Pons (tissue), 1 donor: ENCODE measurements at places on chromosomes 12 and 14.

- no peak for DNase-seq
Measured at GRCh38 chr14:88929656-88930436, 105.4 kb downstream of the TTC8 start.

GRCh38 chr14:96893966-96894622, 96.9 kb downstream of the VRK1 start:
- DNase-seq: no peak

- no peak for DNase-seq
Measured at GRCh38 chr14:104247336-104248202, 109.2 kb downstream of the KIF26A start.

DNA sequence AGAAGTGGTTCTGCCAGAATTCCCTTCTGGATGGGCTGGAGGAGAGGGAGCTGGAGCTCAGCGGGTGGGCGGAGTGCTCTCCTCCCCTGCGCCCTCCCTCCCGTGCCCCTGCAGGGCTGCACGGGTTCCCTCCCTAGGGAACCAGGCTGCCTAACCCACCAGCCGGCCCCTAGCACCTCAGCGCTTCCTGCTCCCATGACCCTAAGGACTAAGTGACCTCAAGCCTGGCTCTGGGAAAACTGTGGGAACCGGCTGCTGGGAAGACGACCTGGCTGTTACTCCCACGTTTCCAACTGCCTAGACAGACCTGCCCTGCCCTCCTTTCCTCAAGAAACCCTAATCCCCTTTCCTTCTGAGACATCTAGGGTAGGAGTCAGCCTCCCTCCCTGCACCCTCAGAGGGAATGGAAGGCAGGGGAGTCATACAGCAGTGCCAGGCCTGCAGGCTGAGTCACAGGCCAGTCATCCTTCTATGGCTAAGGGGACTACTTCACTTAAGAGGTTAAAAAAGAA, 31.5 kb downstream of the SLC6A12 start:
- DNase-seq: no peak

DNA sequence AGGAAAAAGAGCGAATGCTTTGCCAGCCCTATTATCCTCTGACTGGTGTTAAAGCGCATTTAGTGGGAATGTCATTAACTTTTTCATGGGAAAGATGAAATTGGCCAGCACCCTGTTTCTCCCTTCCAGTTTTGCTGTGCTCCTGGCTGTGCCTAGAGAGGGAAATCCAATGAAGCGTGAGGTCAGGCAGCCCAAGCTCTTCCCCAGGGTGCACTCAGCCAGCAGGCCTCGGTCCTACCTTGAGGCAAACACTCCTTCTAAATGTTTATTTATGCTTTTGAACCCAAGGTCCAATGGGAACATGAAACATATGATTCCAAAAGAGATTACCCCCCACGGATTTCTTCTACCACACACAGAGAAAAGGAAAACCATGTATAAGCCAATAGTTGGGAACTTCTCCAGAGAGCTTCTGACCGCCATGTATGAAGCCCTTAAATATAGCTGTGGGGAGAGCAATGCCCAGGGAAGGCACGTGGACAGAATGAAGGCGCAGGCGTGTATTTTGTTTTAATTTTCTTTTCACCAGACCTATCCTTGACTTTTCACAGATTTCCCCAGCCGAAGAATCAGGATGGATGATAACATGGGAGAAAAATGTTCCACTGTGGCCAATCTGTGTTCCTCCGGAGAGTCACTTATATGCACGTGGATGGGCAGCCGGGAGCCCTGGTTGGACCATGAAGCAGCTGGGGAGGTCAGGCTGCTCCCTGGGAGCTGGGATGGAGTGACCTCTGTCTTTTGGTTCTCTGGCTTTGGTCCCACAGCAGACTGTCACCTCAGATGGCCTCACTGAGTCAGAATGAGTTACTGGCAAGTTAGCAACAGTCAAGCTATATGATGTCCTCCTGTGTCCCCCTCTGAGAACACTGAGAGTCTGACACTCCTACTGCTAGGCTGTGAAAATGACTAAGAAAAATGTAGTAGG, 37.3 kb downstream of the GPR135 start:
- DNase-seq: no peak

DNA sequence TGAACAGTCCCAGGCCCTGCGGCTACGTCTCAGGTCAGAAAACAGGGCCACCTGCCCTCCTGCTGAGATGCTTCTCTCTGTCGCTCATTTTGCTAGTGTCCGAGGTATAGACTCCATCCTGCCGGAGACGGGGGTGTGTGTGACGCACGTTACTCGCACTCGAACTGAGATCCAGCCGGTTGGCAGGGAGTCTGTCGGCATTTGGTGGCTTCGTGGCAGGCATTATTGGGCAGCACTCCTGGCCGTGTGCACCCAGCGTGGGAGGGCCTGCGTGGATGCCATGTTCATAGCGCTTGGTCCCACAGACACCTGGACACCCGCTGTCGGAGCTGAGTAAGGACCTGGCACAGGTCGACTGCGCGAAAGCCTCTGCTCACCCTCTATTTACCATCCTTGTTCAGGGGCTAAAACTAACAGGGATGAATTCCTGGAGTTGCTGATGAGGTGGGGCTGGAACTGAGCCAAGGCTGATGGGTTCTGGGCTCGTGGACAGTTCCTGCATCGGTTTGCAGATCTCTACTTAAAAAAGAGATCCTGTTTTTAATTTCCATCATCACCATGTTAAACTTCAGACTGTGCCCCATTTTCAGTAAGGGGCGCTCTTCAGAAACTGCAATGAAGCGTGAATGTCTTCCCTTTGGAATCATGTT, 28.6 kb downstream of the AACS start:
- DNase-seq: no peak

GRCh38 chr12:15194456-15195368, 26.5 kb downstream of the RERG start:
- DNase-seq: no peak

- no peak for DNase-seq
Measured at GRCh38 chr12:88313554-88313953, 171.4 kb downstream of the TMTC3 start.

- DNase-seq: no peak
Measured at GRCh38 chr12:59698600-59698999, 102.8 kb downstream of the SLC16A7 start.

GRCh38 chr14:63725786-63726460, 1.9 kb downstream of the SGPP1 start:
- peak; percentile 42 for DNase-seq

GRCh38 chr14:50020799-50021198, 95.6 kb downstream of the VCPKMT start:
- no peak for DNase-seq

DNA sequence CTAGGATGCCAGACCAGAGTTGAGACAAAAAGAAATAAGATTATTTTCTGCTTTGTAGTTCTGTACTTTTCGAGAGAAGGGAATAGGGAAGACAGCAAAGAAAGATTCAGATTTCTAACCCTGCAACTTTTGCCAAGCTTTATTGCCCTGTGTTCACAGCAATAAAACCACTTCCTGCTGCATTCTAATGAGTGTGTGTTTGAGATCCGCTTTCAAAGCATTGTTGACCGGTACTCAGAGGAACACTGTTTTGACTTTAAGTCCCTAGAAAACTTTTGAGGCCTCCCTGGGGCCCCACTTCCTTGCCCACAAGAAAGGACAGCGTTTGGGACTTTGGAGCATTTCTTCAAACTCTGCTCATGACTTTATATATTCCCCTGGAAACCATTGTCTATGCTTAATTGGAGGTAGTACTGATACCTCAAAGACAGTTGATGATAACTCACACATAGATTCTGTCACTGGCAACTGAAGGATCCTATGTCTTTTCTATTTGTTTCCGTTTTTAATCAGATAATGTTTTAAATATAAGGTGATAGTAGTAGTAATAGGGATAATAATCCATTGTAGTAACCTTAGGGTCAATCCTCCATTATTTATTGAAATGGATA, 1.3 kb downstream of the RNASE6 start:
- peak; percentile 59 for DNase-seq

- no peak for DNase-seq
Measured at GRCh38 chr14:56549721-56550120, 29.9 kb upstream of the TMEM260 start.

DNA sequence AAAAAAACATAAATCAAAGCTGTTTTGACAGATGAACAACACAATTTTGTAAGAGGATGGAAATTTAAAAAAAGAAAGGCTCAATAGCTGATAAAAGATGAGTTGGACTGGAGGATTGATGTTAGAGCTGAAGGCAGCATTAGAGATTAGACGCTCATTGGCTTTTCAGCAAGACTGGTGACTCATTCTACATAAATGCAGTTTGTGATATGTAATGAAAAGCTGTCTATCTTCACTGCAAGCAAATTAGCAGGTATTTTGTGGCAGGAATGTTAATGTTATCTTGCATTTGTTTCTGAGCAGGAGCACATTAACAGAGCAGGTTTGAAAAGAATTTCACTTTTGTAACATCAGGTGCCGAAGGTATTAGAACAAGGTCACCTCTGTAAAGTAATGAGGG, 442.7 kb upstream of the NOVA1 start:
- DNase-seq: no peak

GRCh38 chr12:76010732-76011458, 20.7 kb downstream of the PHLDA1 start:
- no peak for DNase-seq

- DNase-seq: peak; percentile 29
Measured at GRCh38 chr12:92503971-92504593, 198.7 kb upstream of the PLEKHG7 start.

DNA sequence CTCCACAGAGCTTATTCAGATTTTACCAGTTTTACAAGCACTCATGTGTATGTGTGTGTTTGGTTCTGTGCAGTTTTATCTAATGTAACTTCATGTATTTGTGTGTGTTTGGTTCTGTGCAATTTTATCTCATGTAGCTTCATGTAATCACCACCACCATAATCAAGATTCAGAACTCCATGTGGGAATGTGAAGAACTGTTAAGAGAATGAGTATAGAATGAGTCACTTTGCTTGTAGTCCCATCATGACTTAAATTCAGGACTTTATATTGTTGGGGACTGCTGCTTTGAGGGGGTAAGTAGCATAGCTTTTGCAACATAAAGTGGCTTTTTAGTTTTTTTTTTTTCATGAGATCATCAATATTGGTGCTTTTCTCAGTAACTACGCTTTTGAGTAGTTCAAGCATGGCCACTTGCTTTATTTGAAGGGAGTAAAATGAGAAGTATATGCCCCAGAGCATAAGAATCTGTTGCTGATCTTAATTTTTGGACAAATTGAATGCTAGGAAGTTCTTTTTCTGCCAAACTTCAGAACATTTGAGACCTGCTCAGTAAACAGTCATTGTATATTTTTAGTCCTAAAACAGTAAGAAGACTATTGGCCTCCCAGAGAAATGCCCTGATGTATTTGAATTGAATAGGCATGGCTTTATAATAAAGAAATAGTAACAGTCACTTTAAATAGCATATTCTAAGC, 28.8 kb downstream of the PROX2 start:
- DNase-seq: no peak

DNA sequence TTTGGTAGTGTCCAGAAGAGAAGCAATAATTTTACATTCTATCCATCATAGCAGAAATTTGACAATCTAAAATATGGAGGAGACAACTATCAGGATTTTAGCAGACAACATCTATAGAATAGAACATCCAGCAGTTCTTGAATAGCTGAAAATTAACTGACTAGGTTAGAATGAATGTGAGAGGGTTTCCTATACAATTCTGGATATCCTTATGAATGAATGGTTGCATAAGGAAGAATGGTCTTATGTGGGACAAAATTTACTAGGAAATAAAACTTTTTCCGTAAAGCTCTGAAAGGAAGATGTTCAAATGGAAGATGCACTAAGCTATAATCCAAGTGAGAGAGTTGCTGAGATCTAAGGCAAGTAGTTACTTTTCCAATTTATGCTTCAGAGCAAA, at the start of gene OR6C3:
Gene OR6C3, plus strand, starts transcription at position 301 of the 400 bp plus-strand sequence. CDS start 955 bp downstream, outside the sequence.
- DNase-seq: no peak

DNA sequence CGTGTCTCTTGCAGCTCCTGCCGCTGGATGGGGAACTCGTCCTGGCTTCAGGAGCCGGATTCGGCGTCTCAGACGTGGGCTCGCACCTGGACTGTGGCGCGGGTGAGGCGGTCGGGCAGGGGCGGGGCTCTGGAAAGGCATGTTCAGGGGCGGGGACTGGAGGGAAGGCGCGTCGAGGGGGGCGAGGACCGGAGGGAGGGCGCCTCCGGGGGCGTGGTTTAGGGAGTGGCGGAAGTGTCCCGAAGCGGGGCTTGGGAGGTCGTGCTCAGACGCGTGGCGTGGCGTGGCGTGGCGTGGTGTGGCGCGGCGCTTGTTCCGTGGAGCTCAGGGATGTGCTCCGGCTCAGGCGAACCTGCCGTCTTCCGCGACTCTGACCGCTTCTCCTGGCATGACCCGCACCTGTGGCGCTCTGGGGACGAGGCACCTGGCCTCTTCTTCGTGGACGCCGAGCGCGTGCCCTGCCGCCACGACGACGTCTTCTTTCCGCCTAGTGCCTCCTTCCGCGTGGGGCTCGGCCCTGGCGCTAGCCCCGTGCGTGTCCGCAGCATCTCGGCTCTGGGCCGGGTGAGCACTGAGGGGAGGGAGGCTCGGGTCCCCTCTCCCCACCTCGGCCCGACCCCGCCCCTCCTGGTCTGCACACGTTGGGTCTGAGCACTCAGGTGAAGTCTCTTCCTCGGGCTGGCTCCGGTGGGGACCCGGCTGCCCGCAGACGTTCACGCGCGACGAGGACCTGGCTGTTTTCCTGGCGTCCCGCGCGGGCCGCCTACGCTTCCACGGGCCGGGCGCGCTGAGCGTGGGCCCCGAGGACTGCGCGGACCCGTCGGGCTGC, 6.2 kb downstream of the AMN start:
- no peak for DNase-seq

DNA sequence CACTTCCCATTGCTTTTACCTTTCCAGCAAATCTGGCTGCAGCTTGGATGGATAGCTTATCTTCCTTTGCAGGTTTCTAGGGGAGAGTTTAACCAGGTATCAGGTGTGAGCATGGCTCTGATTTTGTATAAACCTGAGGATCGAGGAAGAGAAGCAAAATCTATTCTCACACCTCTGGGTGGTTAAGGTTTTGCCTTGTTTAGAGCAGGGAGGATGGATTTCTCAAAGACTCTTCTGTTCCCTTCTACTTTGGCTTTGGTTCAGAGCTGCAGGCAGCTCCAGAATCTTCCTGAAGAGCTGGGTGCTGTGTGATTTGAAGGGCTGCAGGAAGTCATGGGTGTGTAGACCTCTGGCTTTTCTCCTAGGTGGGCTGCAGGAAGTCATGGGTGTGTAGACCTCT, 1.7 kb downstream of the JDP2 start:
- peak; percentile 67 for DNase-seq

- DNase-seq: no peak
Measured at GRCh38 chr14:71382315-71382714, 475.1 kb downstream of the PCNX1 start.

GRCh38 chr12:19792028-19792427, 352.7 kb downstream of the AEBP2 start:
- no peak for DNase-seq

DNA sequence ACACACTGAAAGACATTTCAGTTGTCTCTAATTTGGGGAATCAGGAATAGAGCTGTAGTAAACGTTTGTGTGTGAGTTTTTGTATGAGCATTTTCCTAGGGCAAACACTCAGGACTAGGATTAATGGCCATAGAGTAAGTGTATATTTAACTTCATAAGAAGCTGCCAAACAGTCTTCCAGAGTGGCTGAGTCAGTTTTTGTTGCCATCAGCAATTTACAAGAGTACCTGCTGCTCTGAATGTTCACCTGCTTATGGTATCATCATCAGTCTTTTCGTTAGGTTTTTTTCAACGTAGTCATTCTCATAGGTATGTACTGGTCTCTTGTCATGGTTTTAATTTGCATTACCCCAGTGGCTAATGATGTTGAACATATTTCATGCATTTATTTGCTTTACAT, 30.6 kb upstream of the TRHDE start:
- DNase-seq: no peak
